Activated naive CD4-positive, alpha-beta T cell treated with anti-CD3 and anti-CD28 coated beads for 36 hours (primary cell): ENCODE measurements at places on chromosomes 3 and 15.
A peak's percentile ranks its signal among the peaks of the same experiment; 100 is the strongest.

DNA sequence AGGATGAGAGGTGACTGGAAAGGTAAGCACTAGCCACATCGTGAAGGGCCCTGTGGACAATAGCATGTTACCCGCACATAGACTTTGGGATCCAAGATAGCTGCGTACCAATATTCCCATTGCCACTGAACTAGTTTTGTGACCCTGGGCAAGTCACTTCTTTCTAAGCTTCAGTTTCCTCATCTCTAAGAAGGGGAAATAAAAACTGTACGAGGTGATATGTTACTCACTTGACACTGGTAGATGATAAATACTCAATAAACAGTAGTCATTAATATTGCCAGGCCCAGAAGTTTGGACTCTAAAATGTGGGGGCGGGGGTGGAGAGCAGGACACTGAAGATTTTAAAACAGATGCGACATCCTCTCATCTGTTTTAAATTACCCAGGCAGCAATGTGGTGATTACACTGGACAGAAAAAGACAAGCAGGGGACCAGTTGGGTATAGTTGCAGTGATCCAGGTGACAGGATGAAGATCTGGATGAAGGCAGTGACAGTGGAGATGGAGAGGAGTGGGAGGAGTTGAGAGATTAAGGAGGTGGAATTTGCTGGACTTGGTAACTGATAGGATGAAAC is 2.5 kb downstream of the ATG7 start:
- no peak for DNase-seq

GRCh38 chr15:99423186-99424130 is 142.3 kb upstream of the MEF2A start:
- DNase-seq, result no peak

- DNase-seq, result no peak
Measured at GRCh38 chr15:101138913-101139880, 112.7 kb downstream of the CHSY1 start.

DNA sequence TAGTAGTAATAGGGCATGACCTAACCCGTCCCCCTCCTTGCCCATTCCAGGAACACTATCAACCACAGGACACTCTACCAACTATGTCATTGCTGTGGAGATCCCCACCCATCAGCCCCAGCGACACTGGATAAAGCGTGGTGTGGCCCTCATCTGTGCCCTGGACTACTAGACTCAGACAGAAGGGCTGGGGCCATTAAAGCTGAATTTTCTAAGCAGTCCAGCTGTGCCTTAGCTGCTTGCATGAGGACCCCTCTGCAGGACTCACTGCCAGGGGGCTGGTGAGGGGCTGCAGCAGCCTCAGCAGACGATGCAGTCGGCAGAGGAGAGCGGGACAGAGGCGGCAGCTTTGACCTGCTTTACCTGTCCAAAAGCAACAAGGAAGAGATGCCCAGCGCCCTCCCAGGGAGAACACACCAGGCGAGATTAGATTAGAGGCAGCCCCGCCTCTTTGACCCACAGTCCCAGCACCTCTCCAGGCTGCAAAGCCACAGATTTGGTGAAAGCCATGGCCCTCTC is 44.6 kb downstream of the SEMA3G start:
- DNase-seq, result no peak

GRCh38 chr3:149626671-149627070 is 31.2 kb downstream of the WWTR1 start:
- DNase-seq, result no peak

DNA sequence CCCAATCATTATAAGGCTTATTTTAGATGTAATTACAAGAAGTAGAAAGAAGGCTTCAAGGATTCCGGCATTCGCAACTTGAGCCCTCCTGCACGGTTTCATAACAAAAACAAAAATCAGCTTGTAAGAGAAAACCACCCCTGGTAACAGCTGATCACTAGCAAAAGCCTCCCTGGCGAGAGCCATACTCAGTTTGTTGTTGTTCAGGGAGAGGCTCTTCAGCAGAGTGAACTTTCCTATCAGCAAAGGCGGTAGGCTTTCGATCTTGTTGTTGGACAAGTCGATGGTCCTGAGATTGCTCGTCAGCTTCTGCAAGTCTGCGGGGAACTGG is 710 bp downstream of the LRRC57 start:
- DNase-seq, result no peak

GRCh38 chr3:137807998-137808397 is 43.9 kb downstream of the SOX14 start:
- no peak for DNase-seq

DNA sequence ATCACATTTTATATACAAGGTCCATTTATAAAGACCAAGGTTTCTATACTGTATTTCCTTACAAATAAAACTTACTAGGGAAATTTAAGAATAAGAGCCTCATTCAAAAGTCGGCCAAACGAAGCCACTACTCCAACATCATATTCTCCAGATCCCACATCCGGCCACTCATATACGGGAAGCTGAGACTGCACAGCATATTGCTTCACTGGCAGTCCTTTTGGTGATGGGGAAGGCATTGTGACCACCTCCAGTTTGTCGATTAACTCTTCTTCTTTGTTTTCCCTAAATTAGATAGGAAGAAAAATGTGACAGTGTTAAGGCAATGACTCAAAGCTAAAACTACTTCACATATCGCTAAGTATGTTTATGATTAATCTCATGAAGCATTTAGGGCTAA is 2.7 kb downstream of the MTFMT start:
- no peak for DNase-seq

- no peak for DNase-seq
Measured at GRCh38 chr3:195116407-195117185, 154.4 kb downstream of the XXYLT1 start.

DNA sequence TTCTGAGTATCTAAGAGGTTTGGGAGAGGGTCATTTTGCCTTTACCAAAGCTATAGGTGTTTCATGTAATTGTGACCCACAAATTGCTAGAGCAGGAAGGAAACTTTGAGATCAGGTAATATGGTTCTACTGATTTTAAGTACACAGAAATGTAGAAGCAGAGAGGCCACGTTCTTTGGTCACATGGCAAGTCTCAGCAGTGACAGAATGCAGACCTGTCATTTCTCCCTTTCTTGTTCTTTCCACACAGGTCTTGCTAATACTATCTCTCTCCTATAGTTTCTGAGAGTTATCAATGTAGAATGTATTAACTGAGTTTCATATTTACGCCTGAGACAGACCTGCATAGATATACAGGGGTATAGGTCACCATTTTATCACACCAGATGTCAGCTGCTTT is 10.9 kb upstream of the RTP1 start:
- no peak for DNase-seq

- peak; percentile 85 for DNase-seq
Measured at GRCh38 chr3:46378426-46378942, 7.7 kb downstream of the CCR5 start.

DNA sequence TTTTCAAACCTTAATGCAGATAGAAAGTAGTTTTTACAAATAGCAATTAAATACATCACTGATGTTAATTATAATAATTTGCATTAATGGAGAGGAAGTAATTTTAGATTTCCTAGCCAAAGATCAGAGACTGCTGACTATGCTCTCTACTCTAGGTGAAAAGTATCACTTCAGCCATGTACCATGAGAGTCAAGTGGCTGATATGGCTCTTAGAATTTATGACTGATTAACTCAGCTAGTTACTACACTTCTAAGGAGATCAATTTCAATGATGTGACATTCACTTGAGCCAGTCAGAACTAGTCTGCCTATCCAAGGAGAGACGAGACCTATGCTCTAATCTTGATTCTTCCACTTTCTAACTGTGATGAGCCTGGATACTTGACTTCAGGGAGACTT is 405.7 kb upstream of the RORA start:
- no peak for DNase-seq

DNA sequence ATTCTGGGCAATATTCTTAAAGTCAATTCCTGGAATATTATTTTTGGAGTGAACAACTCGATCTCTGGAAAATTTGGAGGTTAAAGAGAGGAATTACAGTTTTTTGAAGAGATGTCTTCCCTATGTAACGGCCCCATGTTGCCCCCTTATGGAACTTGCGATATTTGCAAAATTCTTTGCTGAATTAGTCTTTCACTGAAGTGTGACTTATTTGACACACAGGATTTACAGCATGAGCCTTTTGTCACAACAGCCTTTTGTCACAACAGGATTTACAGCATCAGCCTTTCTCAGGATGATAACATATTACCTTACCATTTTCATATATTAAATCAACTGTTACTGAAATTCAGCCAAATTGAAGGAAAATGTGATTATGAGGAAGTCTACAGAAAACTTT is 37.8 kb upstream of the SPTSSB start:
- DNase-seq, result peak; percentile 63

DNA sequence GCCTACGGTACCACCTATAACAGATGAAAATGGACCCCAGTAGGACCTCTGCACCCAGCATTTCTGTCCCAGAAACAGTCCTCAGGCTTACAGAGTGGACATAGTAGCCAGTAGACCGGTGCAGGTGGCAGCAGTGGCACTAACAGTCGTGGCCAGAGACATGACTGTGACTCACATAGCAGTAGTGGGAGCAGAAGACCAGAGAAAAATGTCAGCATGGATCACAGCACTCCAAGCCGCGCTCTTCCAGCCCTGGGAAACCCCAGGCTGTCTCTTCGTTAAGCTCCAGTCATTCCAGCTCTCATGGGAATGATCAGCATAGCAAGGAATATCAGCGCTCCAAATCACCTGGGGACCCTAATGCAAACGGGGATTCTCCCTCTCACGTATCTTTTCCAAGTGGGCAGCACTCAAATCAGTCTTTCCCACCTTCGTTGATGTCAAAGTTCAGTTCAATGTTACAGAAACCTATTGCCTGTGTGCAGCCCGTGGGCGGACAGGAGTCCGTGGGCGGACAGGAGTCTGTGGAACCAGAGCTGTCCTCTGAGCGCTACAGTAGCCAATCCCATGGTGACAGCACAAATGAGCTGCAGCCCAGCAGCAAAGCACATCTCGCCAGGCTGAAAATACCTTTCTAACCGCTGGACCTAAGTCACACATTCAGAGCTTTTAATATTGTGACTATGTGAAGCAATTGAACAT is 10.5 kb downstream of the BFSP2 start:
- DNase-seq, result no peak

- DNase-seq, result no peak
Measured at GRCh38 chr3:193782276-193782647, 189.3 kb downstream of the OPA1 start.

DNA sequence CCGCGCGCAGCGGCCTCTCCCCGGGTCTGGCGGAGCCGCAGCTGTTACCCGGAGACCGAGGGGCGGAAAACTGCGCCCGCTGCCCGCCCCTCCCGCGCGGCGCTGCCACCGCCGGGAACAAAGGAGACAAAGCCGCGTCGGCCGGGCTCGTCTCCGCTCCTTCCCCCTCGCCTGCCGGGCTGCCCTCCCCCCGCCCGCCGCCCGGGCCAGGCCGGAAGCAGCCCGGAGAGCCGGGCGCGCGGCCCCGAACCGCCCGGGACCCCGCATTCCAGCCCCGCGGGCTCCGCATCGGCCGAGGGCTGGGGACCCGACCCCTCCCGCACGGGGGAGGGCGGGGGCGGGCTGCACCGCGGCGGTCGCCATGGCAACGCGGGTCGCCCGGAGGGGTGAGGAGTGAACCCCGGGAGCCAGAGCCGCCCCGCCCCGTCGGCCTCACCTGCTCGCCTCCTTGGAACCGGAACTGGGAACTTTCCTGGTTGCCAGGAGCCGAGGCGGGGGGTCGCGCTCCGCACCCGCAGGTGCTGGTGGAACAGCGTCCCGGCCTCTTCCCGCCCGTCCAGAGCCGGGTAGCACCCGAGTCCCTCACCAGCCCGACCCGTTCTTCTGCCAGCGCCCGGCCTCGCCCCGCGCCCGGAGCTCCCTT is 448 bp downstream of the PLXNB1 start:
- DNase-seq, result peak; percentile 49

DNA sequence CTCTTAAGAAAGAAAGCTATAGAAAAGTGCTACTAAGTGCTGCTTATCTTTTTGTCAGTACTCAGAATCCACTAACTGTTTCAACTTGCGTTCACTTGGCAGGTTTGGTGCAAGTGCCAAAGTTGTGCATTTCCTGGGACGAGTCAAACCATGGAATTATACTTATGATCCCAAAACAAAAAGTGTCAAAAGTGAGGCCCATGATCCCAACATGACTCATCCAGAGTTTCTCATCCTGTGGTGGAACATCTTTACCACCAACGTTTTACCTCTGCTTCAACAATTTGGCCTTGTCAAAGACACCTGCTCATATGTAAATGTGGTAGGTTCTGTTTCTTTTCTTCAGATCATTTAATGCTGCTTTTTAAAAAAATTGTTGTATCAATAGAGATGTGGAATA is 32.6 kb downstream of the GYG1 start:
- DNase-seq, result no peak

- DNase-seq, result no peak
Measured at GRCh38 chr15:68264282-68264681, 13.3 kb upstream of the FEM1B start.

GRCh38 chr3:10434938-10435336 is 70.4 kb downstream of the ATP2B2 start:
- no peak for DNase-seq

DNA sequence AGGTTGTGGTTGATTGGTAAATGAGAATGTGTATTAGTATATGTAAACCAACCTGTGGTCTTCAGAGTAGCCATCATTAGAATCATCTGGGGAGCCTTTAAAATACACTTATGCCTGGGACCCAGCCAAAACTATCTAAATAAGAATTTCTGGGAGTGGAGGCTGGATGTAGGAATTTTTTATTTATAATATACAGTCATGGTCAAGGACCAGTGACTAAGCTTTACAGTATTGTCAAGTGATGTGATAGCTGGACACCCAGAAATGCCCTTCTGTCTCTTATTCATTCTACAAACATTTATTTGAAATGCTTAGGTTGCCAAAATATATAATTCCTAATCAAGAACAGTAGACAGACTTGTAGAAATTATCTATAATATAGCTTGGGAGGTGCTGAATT is 132.2 kb downstream of the MBNL1 start:
- no peak for DNase-seq

- DNase-seq, result no peak
Measured at GRCh38 chr15:73298522-73299245, 70.1 kb downstream of the HCN4 start.

- DNase-seq, result no peak
Measured at GRCh38 chr3:17581421-17582080, 160.9 kb downstream of the TBC1D5 start.

- DNase-seq, result peak; percentile 26
Measured at GRCh38 chr3:192570821-192571791, 156.2 kb downstream of the FGF12 start.

GRCh38 chr3:141087076-141087777 is 36.1 kb downstream of the SPSB4 start:
- no peak for DNase-seq

- no peak for DNase-seq
Measured at GRCh38 chr3:42545284-42545900, 36.4 kb downstream of the SEC22C start.

DNA sequence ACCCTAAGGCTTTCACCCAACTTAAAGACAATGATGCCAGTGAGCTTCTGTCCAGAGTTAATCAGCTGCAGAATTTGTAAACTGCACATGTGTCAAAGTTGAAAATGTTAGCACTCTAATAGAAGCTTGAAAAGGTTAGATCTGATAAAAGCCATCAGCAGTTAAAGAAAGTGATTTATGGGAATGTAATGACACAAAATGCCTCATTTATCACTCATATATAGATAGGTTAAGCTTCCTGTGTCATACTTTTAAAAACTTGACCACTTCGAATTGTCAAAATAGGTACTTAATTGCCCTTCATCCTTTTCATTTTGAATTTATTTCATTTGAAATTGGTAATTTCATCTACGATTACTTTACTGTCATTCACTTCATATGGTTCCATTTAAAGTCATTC is 151.6 kb downstream of the CDIN1 start:
- DNase-seq, result no peak
